Lung (tissue), 17 donors: ENCODE measurements at places on chromosomes 1 and 21.

DNA sequence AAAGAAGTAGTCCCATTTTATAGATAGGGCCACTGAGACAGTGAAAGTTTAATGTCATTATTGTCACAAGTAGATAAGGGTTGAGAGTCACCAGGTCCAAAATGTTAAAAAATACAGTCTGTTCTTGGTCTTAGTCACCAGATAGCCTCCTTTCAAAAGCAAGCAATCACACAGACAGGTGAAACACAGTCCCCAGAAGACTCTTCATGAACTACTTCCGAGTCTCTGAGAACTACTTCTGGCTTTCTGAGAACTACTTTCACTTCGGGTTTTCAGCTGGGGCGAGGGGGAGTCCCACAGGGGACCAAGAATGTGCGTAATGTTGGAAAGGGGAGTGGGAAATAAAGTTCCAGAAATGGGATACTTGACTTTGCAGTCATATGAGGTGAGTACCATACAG is 143.2 kb downstream of the HHIPL2 start:
- DNase-seq = no peak

GRCh38 chr1:116908820-116909511 is 750 bp upstream of the PTGFRN start:
- DNase-seq = no peak

- no peak for DNase-seq
Measured at GRCh38 chr1:6099787-6100765, 54.4 kb downstream of the KCNAB2 start.

DNA sequence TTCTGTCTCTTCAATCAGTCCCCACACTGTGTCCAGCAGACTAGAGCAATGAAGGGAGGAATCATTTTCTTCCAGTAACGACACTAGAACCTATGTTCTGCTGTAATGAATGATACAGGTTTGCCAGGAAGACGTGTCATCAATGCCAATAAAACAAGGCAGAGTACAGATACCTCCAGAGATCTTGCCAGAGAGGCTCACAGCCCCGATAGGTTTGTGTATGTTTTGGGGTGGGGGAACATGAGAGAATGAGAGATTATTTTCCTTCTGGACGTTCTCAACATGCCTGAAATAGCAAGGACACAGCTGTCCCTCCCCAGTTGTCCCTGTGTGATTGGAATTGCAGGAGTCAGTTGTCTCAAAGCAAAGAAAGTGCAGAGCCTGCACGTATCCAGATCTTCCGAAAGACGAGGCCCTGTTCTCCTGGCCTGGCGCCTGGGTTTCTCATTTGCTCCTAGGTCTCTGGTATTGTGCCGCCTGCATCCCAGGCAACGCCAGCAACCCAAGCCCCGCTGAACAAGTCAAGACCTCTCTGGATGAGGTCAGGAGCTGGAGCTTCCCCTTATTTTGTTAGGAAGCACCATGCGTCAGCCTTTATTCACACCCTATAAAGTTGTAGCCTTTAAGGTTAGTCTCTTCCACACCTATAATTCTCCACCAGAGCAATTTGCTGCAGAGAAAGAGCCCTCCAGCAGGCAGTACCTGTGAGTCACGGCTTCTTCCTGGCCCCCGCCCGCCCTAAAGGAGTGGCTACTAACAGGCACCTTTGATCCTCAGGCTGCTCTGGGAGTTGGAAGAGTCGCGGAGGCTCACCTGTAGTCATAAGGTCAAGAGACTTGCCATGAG is 130.5 kb downstream of the TOMM20 start:
- DNase-seq = no peak
